Stimulated activated CD8-positive, alpha-beta memory T cell treated with anti-CD3 and anti-CD28 coated beads, Interleukin-15, amount 100 ng/mL, for 24 hours (primary cell): ENCODE measurements at places on chromosomes 2 and 18.

- no peak for DNase-seq
These were observed 20.4 kb downstream of the TTC32 start for GRCh38 chr2:19881221-19881907.

DNA sequence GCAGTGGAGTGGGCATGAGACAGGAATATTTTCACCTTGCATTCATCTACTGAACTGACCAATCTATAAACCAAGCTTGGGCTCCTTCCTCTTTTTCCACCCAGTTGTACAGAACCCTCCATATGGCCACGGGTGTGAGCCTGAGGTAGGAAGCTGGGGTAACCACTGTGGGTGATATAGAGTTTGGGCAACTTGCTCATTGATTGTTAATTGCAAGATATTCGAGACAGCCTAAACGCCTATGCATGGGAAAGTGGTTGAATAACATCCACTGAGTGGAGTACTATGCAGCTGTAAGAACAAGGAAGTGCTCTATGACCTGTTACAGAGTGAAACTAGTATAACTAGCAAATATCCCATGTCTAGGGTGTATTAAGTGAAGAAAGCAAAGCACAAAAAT is 7.3 kb upstream of the VAPA start:
- DNase-seq = no peak

- no peak for DNase-seq
These were observed 84.1 kb downstream of the RBMS1 start for GRCh38 chr2:160409480-160409879.

GRCh38 chr2:45194596-45194995 is 185.3 kb upstream of the SIX2 start:
- DNase-seq = no peak

DNA sequence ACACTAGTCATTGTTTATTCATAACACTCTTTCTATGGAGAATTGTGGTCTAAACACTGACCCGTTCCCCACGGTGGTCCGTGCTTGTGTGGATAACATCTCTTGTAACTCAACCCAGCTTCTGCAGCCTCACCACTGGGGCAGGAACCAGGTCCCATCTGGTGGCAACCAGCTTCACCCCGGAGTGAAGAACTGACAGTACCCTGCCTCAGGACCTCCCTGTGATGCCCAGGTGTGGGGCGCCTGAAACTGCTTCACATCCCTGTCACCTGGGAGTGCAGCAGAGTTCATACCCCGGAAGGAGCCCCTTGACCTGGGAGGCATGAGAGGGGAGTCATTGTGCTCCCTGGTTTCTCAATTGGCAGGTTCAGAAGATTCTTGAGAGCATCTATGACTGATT is 81.1 kb downstream of the LONRF2 start:
- DNase-seq = no peak

DNA sequence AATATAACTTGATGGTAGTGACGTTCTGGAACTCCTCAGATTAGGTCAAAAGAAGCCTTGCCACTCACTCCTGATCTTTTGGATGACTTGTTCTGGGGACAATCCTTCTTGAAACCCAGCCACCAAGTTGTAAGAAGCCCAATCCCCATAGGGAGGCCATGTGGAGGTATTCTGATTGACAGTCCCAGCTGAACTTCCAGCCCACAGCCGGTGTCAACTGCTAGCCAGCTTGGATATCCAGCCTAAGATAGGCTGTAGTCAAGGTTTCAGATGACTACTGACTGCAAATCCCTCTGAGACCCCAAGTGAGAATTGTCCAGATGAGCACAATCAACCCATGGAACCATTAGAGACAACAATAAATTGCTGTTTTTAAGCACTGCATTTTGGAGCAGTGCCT is 31.4 kb downstream of the EIF2AK2 start:
- no peak for DNase-seq

DNA sequence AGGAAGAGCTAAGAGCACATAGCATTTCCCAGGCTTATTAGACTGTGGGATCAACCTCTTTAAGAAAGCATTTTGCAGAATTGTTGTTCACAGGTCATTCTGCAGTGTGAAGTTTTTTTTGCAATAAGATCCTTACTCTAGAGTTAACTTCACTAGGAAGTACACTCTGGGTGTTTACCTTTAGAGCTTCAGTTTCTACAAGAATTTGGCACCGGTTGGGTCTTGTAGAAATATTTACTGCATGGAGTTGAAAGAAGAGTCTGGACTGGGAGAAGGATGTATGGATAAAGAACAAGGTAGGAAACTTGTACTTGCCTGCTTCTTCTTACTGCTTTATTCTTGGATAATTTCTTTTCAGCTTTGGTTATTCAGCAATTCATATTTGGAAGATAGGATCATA is 944.9 kb upstream of the GYPC start:
- DNase-seq = no peak

DNA sequence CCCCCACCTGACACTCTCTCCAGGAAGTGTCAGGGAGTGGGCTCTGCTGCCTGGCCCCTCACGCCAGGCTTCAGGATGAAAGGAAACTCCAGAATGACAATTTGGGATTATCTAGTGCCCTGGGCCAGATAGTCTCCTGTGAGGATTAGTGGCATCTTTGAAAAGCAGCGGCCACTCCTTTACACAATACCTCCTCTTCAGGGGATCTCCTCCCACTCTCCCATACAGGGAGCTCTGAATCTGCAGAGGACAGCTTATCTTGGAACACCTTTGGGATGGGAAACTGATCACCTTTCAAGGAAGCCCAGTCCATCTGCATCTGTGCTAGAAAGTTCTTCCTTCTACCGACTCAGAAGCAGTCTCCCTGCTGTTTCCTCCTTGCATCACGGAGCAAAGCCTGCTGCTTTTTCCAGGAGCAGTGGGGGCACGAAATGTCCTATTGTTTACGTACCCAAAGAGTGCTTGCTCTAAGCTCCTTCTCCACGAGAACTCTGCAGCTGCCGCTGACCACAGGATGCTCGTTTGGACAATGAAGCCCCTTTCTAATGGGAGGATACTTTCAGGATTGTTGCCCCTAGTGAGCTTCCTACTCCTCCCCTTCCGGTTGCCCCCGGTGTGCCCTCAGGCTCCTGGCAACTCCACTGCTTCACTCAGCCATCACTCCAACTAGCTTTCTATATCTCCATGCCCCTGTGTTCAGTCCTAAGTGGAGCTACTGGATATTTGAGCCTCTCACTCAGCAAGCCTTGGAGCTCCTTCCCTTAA is 31.5 kb downstream of the SIX3 start:
- DNase-seq = no peak
